ENCODE measurements at places on chromosomes 2 and 18. TPM values are rescaled to one million over a fixed set of nuclear protein-coding genes. Genes with fewer than 3 reads are reported as not detected.

SCN2A gene
- not detected for total RNA-seq

GRCh38 chr2:203873461-203873860 lies 5.9 kb downstream of the CTLA4 start:
- DNase-seq, result peak; percentile 59

DNA sequence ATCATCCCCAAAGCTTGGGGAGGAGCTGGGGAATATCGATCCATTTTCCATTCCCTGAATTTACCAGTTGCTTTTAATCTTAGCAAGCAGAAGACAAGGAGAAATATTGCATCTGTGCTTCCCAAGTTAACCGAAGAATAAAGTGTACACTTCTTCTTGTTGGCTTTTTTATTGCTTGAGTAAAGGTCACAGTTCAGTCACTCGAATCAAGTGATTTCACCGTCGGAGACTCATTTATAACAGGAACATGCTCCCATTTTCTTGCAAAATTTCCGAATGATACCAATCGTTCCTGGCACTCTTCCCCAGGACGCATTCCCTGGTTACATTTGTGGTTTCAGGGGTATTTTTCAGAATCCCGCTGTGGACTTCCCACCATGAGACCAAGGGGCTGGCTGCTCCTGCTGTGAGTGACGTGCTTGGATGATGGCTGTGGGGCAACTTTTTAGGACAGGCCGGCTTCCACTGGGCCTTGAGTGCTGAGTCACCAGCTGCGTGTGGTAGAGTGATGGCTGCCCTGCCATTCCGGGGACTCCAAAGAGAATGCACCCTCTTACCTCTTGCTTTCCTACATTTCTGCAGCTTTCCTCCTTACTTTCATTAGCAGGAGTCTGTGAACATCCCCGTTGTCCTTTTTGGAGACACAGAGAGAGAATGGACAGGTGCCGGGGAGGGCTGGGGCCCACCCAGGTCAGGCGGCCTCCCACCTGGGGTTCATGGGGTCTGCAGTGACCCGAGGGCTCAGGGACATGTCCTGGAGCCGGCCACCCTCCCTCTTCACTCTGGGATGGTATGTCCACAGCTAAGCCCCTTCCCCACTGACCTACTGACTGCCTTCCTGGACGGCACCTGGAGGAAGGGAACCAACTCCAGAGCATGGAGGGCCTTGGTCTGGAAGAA lies 60.7 kb upstream of the HDAC4 start:
- DNase-seq, result no peak

GRCh38 chr18:78859686-78860085 lies 119.9 kb upstream of the SALL3 start:
- no peak for DNase-seq

GRCh38 chr18:58065956-58066355 lies 21.9 kb downstream of the NEDD4L start:
- DNase-seq, result no peak

DNA sequence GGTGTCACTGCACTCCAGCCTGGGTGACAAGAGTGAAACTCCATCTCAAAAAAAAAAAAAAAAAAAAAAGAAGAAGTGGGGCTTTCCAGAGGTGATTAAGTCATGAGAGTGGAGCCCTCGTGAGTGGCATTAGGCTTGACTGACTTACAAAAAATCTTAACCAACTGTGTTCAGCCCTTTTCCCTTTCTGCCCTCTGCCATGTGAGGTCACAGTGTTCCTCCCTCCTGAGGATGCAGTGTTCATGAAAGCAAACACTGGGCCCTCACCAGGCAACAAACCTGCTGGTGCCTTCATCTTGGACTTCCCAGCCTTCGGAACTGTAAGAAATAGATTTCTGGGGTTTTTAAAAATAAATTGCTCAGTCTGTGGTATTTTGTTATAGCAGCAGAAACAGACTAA lies 37.0 kb upstream of the METTL21A start:
- no peak for DNase-seq

DNA sequence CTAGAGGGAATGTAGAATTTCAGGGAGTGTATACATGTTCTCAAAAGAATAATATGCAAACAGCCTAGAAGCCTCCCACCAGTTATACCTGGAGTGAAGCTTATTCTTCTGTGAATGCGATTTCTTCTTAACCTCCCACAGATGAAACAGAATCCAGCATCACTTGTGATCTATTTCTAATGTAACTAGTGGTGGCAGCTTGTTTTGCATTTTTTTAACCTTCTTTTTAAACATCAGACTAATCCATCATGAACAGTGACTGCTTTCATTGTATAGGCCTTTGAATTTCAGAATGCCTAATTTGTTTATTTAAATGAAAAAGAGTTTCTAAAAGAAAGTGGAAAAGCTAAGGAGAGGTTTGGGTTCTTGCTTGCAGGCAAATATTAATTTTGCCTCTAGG lies 85.7 kb upstream of the EPHA4 start:
- no peak for DNase-seq

DNA sequence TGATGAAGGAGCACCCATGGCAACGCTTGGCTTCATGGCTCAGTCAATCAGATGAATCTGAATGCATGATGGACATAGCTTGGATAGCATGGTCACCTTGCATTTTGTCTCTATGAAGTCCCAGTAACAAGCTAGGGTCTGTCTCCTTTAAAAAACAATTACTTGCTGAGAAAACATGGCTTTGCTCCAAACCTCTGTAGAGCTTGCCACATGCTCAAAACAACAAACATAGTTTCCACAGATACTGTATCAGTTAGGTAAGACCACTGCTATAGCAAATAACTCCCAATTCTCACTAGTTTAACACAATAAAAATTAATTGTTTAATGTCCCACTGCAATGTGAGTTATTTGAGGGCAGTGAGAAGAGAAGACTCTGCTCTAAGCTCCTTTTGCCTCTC lies 401.0 kb downstream of the IRS1 start:
- no peak for DNase-seq

MAL gene
- total RNA-seq, result 202 TPM

DNA sequence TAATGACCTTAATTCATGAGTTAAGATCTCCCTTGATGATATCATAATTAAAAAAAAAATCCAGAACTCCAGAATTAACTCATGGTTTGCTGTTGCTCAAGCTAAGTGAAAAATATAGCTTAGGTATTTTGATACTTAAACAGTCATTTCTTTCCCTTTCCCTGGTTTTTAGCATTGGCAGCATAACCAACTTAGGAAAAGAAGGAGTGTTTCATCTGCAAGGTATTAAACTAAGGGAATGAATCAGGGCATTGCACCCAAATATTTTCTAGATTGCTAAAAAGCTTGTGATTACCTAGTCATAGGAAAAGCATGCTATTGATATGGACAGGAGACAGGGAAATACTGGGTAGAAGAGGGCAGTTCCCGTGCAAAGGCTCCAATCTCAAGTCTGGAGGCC lies 207.2 kb downstream of the LRP1B start:
- no peak for DNase-seq

EGR4 gene
- not detected for total RNA-seq

- no peak for DNase-seq
These were observed 77.5 kb upstream of the SERTAD2 start for GRCh38 chr2:64731263-64731643.

NGEF gene
- total RNA-seq, result 0.48 TPM

DNA sequence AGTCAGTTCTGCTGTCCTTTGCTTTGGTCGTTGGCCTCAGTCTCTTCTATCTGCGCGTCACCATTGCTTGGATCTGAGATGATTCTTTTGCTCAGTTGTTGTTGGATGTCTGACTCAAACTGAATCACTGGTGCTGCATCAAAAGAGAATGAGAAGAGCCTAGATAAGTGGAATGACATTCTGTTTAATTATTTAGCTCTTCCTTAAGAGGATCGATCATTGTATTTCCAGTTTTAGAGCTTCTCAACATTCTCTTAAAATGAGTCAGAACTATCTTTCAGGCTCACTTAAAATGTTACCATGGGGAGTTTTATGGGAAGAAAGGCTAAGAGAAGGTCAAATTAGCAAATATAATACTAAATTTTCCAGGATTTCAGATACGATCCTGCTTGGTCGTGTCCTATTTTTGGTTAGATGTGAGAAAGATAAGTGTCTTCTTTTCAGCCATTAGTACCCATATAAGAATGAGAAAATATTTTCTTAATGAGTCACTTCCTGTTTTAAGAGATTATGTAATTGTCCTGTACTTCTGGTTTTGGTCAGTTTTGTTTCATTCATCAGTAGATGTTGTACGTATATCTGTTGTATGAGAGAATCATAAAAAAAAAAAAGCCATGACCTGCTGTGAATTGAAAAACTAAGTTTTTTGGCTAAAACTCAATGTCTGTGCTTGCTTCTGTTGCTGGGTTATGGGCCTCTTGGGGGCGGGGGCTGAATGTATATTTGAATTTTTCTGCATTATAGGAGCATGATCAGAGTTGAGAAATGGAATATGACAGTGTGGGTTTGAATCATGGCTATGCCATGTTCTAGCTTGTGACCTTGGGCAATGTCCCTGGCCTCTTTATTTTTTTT lies 31.6 kb upstream of the CASP10 start:
- no peak for DNase-seq

DNA sequence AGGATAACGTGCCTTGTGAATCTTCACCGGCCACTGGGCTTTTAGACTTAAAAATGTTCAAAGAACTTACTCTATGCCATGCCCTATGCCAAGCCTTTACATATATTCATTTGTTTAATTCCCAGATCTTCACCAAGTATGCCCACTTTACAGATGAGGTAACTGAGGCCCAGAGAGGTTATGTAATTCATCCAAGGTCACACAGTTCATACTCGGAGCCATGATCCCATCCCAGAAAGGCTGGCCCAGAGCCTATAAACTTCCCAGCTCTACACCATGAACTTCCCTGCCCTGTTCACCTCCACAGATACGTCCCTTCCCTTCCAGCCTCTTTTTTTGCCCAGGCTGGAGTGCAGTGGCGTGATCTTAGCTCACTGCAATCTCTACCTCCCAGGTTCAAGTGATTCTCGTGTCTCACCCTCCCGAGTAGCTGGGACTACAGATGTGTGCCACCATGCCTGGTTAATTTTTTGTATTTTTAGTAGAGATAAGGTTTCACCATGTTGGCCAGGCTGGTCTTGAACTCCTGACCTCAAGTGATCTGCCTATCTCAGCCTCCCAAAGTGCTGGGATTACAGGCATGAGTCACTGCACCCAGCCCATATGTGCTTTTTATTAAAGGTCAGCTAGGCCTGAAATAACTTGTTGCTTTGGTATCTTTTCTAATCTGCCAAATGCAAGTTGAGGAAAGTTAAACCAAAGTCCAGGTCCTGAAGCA lies 44.1 kb downstream of the MTHFD2 start:
- no peak for DNase-seq

DNA sequence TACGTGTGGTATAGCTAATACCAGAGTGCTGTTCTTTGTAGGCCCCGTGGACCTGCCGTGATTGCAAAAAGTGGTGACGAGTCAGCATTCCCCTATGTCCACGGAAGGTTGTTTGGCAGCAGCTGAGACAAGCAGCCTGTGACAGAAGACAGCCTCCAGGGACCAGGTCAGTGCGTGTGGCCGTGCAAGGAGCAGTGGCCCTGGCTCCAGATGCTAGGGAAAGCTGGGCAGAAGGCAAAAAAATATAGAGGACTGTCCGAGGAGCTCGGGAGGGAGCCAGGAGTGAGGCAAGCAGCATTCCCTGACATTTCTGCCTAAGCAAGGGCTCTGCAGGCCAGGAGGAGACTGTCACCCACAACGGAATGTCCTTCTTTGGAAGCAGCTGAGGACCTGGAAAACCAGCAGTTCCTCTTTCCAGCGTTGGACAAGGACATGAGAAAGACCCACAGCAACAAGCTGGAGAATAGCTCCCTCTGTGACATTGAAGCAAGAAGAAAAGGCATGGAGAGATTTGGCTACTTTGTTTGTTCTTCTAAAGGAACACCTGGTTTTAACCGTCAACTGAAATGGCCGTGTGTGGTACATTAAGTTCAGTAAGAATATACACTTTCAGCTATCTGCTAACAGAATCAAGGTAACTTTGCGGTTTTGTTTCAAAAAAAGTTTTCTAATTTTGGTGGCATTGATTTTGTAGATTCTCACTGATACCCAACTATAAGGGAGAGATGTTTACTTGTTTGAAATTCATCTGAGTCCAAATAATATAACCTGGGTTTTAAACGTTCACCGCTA lies 58.3 kb downstream of the NPAS2 start:
- DNase-seq, result no peak

- no peak for DNase-seq
These were observed 237.2 kb downstream of the INSIG2 start for GRCh38 chr2:118325321-118325955.

IL1R2 gene
- total RNA-seq, result 0.81 TPM

DNA sequence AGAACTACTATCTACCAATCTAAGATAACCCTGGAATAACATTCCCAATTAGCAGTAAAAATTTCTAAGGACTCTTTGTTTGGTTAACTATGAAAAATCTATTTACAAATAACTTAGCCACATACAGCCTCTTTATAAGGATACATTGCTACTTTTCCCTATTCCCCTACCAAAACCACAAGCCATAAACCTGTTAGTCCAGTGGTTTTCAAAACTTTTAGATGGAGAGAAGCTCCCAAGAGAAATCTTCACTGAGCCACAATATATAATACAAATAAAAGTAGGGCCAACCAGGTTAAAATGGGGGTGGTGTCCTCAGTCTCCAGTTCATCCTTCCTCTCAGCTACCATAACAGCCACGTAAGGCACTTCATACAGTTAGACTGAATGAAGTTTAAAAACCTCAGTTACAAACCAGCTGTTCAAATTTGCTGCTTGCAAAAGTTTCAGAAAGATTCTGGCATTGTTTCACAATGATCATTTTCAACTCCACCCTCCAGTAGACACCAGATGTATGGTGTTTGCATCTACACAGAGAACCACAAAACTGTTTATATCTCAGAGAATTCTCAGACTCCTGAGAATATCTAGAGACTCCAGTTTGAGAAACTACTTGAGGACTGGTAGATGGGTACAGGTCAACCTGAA lies 26.0 kb downstream of the SOS1 start:
- DNase-seq, result no peak

- DNase-seq, result no peak
These were observed 852.3 kb upstream of the CRIM1 start for GRCh38 chr2:35503311-35503710.

GRCh38 chr2:212177724-212178123 lies 360.9 kb downstream of the ERBB4 start:
- DNase-seq, result no peak

DNA sequence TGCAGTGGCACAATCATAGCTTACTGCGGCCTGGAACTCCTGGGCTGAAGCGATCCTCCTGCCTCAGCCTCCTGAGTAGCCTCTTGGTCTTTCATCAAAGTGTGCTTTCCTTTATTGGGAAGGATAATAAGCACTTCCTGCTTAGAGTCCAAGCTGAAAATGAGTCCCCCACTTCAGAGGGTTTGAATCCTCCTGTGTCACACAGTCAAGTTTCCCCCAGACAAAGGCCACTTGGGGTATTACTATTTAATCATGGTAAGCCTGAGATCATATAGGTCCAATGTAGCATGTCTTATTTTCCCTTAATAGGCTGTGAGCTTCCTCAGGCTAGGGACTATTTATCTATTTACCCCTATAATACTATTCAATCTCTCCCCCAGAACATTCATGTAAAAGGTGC lies 11.4 kb upstream of the KIAA2012 start:
- no peak for DNase-seq

DNA sequence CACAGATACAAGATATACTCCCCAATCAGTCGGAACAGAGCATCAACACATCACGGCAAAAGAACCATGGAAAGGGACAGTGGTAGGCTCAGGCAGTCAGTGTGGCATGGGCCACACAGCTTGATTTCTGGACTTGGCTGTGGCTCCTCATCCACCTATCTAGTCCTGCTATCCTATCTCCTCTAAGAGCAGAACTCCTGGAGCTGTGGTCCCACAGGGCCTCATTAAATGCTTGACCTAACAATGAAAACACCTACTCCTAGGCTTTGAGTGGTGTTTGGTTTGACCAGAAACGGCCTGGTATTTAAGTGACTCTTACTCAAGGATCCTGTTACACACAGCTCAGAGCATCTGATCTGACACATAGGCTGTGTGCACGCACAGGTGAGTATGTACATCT lies 33.6 kb upstream of the SMAD2 start:
- no peak for DNase-seq

WDR7 gene
- 29.1 TPM for total RNA-seq

All from activated CD4-positive, alpha-beta memory T cell treated with anti-CD3 and anti-CD28 coated beads, Interleukin-2, amount 10 ng/mL, durations not matched to agents 7 days and 5 days (primary cell).